Caki2 (cell line): ENCODE measurements at places on chromosomes 11 and 22.

- peak; percentile 94 for DNase-seq
These were observed 47.2 kb downstream of the PIWIL3 start for GRCh38 chr22:24727218-24727851.

GRCh38 chr22:32309585-32310251 is 47.9 kb upstream of the RFPL3 start:
- DNase-seq, result no peak

DNA sequence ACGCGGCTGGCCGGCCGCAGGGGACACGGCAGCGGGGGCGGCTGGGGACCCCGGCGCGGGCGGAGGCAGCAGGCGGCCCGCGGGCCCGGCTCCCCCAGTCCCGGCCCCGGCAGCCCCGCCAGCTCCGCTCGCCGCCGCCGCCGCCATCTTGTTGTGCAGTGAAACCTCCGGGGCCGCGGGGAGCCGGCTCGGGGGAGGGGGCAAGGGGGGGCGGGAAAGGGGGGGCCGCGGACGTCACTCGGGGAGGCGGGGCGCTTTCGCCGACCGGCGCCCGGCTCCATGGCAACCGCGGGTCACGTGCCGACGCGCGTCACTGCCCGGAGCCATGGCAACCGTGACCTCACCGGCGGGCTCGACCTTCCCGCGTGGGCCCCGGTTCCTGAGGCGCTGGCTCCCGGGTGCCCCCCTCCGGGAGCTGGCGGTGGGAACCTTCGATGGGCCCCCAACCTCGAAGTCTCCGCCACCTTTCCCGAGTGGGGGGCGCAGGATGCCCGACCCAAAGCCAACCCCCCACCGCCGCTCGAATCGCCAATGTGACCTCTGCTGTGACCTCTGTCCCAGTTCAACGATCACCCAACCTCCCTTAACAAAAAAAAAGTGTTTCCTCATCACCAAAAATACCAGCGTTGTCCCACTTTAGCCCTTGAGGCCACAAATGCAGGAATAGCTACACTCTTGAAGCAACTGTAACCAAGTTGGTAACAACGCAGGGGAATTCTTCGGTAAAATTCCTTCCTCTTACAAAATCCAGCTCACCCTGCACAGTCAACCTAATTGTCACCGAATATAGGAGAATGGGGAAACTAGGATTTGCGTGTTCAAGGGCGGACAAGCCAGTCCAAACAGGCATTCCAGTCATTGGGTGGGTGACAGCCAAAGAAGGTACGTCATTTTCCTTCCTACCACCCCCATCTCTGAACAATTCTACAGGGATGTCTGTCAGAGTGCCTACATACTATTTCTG is at the start of gene SIK3:
Gene SIK3 (minus strand): TSS at position 160 of the 964 bp plus-strand sequence. CDS start 13 bp downstream, at position 147.
- DNase-seq, result peak; percentile 78

DNA sequence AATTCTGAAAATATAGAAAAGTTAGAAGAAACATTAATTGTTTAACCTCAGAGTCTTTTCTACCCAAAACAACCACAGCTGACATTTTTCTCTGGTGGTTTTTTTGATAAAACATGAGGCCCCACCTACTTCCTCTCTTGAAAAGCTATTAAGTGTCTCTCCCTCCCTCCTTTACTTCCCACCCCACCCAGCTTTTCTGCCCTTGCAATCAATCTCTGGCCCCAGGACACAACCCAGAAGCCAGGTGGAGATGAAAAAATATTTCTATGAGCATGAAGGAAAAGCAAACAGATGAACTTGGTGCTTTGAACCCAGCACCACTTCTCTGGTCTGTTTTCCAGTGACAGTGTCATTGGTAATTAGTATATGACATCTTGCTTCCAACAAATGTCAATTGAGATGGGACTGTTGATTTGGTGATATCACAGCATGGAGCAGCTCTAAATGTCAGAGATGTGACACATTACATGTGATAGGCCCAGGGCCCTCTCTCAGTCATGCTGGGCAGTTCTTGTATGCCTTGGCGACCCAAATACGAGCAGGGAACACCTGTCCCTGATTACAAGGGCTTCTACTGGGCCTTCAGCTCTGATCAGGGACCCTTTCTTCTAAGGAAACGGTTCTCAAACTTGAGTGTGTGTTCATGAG is 23.9 kb upstream of the TMPRSS13 start:
- no peak for DNase-seq

GRCh38 chr11:18299721-18300120 is 22.2 kb downstream of the HPS5 start:
- DNase-seq, result no peak

GRCh38 chr11:130403967-130404366 is 24.4 kb downstream of the ADAMTS8 start:
- DNase-seq, result no peak

- DNase-seq, result no peak
These were observed 5.3 kb upstream of the RRAS2 start for GRCh38 chr11:14364322-14364721.

GRCh38 chr22:47608421-47608820 is 846.0 kb downstream of the TBC1D22A start:
- DNase-seq, result no peak

- no peak for DNase-seq
These were observed 25.0 kb downstream of the MED15 start for GRCh38 chr22:20532256-20532993.

- DNase-seq, result no peak
These were observed 103.8 kb downstream of the EXT2 start for GRCh38 chr11:44199298-44199697.

DNA sequence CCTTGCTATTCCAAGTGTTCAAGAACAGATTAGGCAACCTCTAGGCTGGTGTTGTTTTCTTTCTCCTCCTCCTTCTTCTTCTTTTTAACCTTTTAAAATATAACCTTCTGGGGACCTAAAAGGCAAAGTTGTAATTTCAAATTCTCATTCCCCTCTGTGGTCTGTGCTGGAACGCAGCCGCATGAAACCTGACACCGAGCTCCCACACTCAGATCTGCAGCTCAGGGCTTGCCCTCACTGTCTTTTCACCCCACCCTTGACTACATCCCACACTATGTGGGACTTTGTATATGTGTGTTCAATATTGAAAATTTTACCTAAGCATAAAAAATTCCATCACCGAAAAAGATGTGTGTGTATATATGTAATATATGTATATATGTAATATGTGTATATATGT is 62.0 kb upstream of the ARHGAP42 start:
- DNase-seq, result no peak

DNA sequence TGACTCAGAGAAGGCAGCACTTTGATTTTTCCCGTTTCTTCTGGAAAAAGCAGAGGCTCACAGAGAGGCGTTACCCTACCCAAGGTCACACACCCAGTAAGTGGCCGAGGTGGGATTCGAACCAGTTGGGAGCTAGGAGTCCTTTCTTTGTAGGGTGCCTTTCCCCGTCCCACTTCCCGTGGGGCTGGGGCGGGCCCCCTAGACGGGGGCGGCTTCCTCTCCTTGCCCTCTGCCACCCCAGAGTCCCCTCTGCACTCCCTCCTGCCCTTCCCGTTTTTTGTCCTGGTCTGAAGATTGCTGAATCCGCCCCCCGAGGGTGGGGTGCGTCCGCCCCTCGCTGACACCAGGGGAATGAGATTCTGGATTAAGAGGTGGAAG is 747 bp downstream of the TPCN2 start:
- DNase-seq, result no peak

- no peak for DNase-seq
These were observed 299.0 kb downstream of the ETS1 start for GRCh38 chr11:128288368-128288767.

DNA sequence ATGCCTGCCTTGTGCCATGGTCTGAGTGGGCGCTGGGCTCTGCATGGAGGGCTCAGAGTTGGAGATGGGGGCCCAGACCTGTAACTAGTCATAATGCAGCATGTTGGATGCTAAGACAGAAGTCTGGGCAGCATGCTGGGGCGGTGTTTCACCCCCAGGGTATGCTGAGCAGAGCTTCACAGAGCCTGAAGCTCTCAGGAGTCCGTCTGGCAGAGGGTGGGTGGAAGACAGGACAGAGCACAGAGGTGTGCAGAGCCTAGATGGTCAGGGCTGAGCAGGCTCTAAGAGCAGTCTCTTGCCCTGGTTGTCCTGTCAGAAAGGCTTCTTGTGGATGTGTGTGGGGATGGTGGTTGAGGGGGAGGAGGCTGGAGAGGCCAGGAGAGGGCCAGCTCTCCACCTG is 7.2 kb downstream of the TAF6L start:
- DNase-seq, result no peak

GRCh38 chr11:43359422-43359818 is 700 bp downstream of the TTC17 start:
- DNase-seq, result peak; percentile 40

DNA sequence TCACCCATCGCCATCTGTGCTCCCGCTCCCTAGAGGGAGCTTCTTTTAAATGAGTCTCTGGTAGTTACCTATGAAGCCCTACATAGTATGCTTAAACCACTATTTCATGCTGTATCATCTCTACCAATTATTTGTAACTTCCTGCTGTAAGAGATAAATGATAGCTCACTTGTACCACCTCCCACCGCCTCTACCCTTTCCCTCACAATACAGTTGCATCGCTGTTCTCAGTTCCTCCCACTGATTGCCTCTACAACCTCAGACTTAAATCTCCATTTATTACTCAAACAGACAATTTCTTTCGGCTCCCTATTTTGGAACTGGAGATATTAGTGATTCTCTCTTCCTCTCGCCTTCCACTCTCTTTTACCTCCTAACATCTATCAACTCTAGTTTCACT is 222.9 kb upstream of the ZC3H12C start:
- no peak for DNase-seq

- DNase-seq, result no peak
These were observed 63.6 kb upstream of the LRRC4C start for GRCh38 chr11:41522899-41523672.
